ENCODE measurements at places on chromosomes 13 and 19.

- DNase-seq = no peak
These were observed 4.3 kb upstream of the AKAP8L start for GRCh38 chr19:15423130-15423529.

GRCh38 chr13:113962386-113962785, 11.5 kb downstream of the C13orf46 start:
- no peak for DNase-seq

GRCh38 chr19:56333506-56333905, 18.9 kb upstream of the ZSCAN5A start:
- DNase-seq = no peak

GRCh38 chr13:33123066-33123859, 107.0 kb downstream of the KL start:
- DNase-seq = no peak

DNA sequence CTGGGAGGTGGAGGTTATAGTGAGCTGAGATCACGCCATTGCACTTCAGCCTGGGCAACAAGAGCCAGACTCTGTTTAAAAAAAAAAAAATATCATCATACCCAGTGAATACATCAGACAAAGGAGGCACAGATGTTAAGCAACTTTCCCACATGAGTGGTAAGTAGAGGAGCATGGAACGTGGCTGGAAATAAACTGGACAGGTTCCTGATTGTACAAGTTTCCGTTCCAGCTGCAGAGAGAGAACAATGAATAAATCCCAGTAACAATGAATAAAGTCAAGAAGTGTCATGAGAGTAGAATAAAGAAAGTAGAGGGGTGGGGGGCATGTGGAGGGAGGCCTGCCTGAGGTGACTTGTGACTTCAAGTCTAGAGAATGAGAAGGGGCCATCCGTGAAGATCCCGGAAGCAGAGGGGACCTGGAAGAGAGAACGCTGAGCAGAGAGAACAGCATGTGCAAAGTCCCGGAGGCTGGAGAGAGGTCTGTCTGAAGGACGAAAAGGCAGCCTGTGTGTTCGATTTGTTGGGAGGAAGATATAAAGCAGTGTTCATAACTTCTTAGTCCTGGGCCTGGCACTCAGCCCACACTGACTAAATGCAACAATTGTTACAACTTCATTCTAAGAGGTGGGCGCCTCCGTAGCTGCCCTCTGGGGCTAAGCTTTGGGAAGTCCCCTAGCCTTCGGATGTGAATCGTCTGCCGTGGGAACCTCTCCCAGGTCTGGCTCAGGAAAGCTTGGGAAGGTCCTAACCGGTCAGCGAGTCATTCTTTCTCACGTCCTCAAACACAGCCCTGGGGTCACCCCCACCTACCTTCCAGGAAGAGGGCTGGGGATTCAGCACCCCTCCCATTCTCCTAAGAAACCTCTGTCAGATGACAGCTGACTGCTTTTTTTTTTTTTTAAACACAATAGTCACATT, 15.3 kb upstream of the ARHGEF18 start:
- DNase-seq = no peak

DNA sequence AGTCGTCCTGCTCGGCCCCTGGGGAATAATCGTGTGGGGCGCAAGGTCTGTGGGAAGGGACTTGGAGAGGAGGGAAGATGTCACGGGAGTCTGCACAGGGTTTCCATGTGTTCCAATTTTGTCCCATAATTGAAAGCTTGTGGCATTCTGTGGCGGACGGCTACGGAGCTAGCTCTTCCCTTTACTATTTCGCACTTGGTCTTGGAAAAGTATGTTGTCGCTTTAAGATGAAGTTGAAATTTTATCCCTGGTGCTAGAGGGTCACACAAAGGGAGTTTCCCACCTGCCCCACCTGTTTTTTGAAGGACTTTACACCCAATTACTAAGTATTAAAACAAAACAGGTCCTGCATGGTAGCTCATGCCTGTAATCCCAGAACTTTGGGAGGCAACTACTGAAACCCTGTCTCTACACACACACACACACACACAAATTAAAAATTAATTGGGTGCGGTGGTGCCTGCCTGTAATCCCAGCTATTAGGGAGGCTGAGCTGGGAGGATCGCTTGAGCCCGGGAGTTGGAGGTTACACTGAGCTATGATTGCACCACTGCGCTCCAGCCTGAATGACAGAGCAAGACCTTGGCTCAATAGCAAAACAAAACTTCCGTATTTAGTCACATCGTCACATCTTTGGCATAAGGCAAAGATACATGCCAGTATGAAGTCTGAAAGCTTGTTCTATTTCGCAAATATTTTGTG, 967 bp upstream of the TPT1 start:
- no peak for DNase-seq

DNA sequence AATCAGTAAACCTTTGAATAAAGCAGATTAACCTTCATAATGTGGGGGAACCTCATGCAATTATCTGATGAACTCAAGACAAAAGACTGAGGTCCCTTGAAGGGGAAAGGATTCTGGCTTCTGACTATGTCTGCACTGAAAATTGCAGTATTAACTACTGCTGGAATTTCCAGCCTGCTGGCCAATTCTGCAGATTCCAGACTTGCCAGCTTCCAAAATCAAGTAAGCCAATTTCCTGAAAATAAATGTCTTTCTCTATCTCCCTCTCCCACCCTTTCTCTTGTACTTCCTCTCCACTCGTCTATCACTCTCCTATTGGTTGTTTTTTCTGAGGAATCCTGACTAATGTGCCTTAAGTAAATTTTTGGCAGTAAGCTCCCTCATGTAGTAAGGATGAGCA, 1479.9 kb upstream of the PRR20A start:
- DNase-seq = no peak

GRCh38 chr13:83450591-83450990, 431.7 kb downstream of the SLITRK1 start:
- DNase-seq = no peak

GRCh38 chr13:33537676-33538075, 252.1 kb upstream of the STARD13 start:
- DNase-seq = no peak
